ENCODE measurements at places on chromosomes 6 and 20. TPM values are rescaled to one million over a fixed set of nuclear protein-coding genes. Genes with fewer than 3 reads are reported as not detected.

The SLC2A4RG gene
- total RNA-seq, result 46.9 TPM

The VGLL2 gene
- total RNA-seq, result not detected

GRCh38 chr6:80259118-80259517, 152.6 kb downstream of the BCKDHB start:
- DNase-seq, result no peak

DNA sequence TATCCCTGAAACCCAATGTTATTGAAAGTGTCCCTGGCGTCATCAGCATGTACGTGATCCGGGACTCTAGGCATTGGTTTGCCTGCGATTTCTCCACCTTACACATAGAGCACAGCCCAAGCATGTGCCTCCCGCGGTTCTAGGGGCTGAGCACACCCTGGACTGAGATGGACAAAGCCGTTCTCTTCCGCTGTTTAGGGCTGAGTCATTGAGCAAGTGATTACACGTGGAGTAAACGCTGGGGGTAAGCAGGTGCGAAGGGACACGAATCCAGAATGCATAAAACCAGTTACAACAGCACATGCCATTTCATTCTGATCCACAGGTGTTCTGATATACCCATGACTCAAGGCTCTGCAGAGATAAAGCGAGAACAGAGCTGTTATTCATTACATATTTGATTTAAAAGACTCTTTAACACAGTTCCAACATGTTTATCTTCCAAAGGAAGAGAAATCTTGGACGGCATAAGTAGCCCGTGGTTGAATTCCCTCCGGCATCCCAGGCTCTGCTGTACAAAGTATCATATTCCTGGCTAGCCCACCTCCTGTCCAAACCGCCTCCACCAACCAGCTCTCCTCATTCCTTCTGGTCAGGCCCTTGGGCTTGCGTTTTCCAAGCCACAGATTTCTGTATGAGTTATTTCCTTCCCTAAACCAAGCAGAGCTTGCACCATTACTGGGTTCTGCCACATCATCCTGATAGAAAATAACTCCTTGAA, 36.1 kb upstream of the THBS2 start:
- peak; percentile 92 for DNase-seq

The MAP3K7 gene
- 29.7 TPM for total RNA-seq
